Activated CD8-positive, alpha-beta T cell treated with anti-CD3 and anti-CD28 coated beads, Interleukin-2, amount 10 ng/mL, durations not matched to agents 7 days and 5 days (primary cell): ENCODE measurements at places on chromosomes 1 and 21. TPM values are rescaled to one million over a fixed set of nuclear protein-coding genes. Genes with fewer than 3 reads are reported as not detected.

DNA sequence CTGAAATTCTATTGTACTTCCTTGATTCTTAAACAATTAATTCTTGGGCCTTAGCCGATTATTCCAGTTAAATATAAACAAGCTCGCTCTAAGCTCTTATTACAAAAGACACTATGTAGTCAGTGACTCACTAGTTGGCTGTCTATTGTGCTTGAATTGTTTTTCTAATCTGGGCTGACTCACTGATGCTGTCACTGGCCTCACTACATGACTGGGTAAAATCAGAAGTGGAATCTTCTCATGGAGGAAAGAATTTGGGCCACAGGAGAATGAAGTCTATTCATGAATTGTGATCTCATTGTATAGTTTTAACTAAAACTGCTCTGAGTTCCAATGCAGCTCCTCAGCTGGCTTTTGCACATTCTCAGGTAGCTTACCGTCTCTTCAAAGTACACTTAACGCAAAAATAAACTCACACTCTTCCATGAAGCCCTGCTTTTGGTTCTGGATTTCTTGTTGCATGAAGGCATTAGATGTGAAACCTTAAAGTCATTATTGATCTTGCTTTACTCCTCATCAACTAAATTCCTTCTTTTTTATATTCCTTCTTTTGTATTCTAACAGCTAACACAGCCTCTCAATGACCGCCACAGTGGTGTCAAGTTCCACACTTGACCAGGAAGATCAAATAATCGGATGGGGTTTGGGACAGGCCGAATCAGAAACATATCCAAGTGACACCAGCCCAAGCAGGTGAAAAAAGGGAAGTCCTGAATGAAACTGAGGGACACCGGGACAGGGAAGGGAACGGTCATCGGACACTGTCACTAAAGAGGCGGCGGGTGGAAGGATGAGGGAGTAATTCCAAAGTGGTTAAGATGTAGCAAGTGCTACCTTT is 80.9 kb upstream of the LBR start:
- no peaks in the 10 kb centered on the region for H3K4me1 ChIP-seq
- no peak overlapping the region for H3K27ac ChIP-seq
- no peak for DNase-seq
- no peak overlapping the region for H3K4me3 ChIP-seq
- no peaks in the 10 kb centered on the region for H3K36me3 ChIP-seq

DNA sequence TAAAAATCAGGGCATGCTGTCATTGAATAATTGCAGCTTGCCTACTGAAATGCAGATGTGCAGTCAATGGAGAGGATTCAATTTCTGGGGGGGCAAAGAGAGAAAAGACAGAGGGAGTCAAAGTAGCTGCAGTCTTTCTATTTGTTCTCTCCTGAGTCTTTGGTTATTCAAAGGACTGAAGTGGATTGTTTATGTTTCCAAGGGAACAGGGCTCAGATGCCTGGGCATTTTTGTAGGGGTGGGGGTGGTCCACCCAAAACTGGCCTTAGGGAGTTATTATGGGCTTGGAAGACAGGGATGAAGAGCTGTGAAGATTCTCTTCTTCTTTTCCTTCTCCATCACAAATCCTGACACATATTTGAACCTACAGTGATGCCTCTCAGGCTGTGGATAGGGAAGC is 408.8 kb upstream of the DAB1 start:
- no peaks in the 10 kb centered on the region for H3K4me1 ChIP-seq
- H3K36me3 ChIP-seq = no peaks in the 10 kb centered on the region
- no peak overlapping the region for H3K27ac ChIP-seq
- no peak for DNase-seq
- H3K27me3 ChIP-seq = no peaks in the 10 kb centered on the region

- H3K4me3 ChIP-seq = no peak overlapping the region
- no peak for DNase-seq
- H3K27me3 ChIP-seq = peaks cover 6% of the 10 kb centered on the region
- no peak overlapping the region for H3K27ac ChIP-seq
- H3K4me1 ChIP-seq = peaks cover 3% of the 10 kb centered on the region
Measured at GRCh38 chr1:115262886-115263285, 75.2 kb downstream of the NGF start.

ARHGAP29 gene
- not detected for total RNA-seq

DNA sequence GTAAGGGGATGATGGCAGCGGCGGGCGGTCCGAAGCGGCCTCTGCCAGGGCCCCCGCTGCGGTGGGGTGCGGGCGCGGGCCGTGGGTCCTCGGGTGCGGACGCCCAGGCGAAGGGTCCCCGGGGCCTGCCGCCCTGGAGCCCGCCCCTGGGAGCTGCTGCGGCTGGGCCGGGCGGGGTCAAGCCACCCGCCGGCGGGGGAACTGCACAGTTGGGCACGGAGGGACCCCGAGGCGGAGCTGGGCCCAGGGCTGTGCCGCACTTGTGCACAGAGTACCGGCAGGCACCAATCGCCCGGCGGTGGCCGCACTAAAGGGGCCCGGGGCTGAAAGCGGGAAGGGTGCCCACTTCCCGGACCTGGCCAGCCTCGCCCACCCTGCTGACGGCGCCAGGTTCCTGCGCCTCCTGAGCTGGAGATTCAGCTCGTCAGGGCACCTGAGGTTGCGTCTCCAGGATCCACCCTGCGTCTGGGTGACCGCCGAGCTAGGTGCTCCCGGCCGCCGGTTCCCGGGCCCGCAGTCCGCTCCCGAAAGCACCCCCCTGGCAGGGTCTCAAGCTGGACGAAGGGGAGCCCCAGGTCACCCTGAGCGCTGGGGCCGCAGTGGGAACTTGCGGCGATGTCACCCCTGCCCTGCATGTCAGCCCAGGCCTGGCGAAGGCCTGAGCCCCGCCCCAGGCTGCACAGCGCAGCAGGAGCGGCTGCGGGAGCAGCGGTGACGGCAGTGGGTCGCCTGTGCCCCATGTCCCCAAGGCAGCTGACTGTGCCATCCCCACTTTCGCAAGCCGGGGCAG is 56.7 kb upstream of the ETV3 start:
- H3K27me3 ChIP-seq = peaks cover 35% of the 10 kb centered on the region
- no peaks in the 10 kb centered on the region for H3K36me3 ChIP-seq

DNA sequence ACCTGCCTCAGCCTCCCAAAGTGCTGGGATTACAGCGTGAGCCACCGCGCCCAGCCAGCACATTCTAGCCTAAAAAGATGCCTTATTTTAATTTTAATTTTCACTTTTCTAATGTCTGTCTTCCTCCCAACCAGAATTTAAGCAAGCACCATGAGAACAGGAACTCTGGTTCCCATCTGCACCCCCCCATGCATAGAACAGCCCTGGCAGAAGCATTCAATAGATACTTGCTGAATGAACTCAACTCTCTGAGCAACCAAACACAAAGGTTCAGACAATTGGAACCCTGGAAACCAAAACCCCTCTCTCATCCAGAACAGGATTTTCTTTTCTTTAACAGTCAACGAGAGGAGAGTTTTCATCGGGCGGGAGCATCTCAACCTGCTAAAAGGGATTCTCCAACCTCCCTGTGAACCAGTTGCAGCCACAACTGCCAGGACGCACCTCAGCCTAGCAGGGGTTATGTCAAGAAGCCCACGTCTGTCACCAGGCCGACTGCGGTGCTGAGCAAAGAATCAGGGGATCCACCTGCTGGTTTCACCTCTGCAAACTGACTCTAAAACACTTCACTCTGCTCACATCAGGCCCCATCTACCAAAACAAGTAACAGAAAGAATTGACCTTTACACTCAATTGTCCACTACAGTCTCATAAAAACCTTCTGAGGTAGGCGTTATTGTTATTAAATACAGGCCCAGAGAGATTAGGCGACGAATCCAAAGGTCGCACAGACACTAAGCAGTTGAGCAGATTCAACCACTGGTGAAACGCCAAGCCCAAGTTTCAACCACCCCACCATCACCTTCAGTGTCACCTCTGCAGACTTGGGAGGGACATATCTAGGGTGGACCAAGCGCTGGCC is 1.7 kb downstream of the KIAA2013 start:
- H3K27me3 ChIP-seq = no peaks in the 10 kb centered on the region
- DNase-seq = no peak
- peaks cover 41% of the 10 kb centered on the region for H3K4me1 ChIP-seq
- H3K27ac ChIP-seq = peak overlapping the region; percentile 26
- peaks cover 38% of the 10 kb centered on the region for H3K36me3 ChIP-seq
- H3K4me3 ChIP-seq = peak overlapping the region; percentile 74

ST6GALNAC5 gene
- not detected for total RNA-seq

DNA sequence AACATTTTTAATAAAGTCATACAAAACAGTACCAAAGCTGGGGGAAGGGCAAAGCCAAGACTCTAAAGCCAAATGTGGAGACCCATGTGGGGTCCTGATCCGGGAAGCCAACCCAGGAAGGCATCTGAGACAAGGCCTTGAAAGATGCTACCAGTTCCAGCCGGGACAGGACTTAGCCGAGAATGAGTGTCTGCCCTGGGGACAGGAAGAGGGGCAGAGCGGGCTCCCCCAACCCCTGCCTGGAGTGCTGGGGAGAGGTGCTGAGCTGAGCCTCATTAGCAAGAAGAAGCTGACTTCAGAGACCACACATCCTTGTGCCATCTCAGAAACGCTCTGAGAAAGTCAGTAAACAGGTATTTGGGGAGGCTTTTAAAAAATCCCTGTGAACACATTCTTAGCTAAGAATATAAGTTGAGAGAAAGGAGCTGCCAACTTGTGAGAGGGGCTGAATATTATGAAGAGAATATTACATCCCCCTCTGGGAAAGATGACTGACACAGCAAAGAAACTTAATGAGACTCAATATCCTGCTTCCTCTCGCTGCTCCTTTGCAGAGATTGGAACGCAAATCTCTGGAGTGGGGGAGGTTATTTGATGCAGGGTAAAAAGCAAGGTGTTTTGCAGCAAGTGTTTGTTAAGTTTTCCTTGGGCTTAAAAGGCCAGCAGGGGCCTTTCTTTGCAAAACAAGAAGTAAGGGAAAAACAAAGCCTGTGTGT is 103.3 kb upstream of the KCND3 start:
- H3K4me3 ChIP-seq = no peak overlapping the region
- no peaks in the 10 kb centered on the region for H3K4me1 ChIP-seq
- DNase-seq = no peak

- no peak overlapping the region for H3K4me3 ChIP-seq
- DNase-seq = no peak
- peaks cover 8% of the 10 kb centered on the region for H3K4me1 ChIP-seq
- H3K27me3 ChIP-seq = peaks cover 11% of the 10 kb centered on the region
- H3K36me3 ChIP-seq = no peaks in the 10 kb centered on the region
- no peak overlapping the region for H3K27ac ChIP-seq
Measured at GRCh38 chr1:112727716-112728115, 12.6 kb upstream of the PPM1J start.

RIMKLA gene
- total RNA-seq = 2.5 TPM
